Psoas muscle (tissue), 8 donors: ENCODE measurements at places on chromosomes 1 and 21. TPM values are rescaled to one million over a fixed set of nuclear protein-coding genes. Genes with fewer than 3 reads are reported as not detected.

- no peak overlapping the region for H3K27ac ChIP-seq
- H3K4me3 ChIP-seq = no peak overlapping the region
- H3K27me3 ChIP-seq = no peaks in the 10 kb centered on the region
These were observed 113.8 kb downstream of the UBR4 start for GRCh38 chr1:19096036-19096833.

- H3K36me3 ChIP-seq = no peaks in the 10 kb centered on the region
- H3K4me1 ChIP-seq = no peaks in the 10 kb centered on the region
- H3K4me3 ChIP-seq = no peak overlapping the region
- no peak overlapping the region for H3K27ac ChIP-seq
- DNase-seq = no peak
These were observed 14.0 kb downstream of the KRTAP24-1 start for GRCh38 chr21:30268608-30269197.

DNA sequence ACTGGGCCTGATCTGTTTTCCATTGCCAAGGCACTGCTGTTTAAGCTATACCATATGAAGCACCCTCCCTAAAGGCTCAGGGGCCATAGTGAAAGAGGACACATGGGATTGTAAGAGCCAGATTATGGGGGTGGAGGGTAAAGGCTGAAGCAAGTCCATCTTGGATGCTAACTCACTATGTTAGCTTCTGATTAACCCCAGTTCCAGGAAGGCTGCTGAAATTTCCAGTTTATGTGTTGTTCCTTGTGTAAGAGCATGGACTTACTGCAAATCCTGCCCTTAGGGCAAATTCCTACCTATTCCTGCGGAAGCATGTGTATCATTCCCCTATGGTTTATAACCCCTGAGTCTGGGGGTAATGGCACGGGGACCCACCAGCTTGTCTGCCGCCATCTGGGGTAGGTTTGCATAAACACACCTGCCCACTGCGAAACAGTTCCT lies 91.8 kb upstream of the SERBP1 start:
- H3K27ac ChIP-seq = no peak overlapping the region
- H3K4me1 ChIP-seq = no peaks in the 10 kb centered on the region
- no peaks in the 10 kb centered on the region for H3K36me3 ChIP-seq
- no peak for DNase-seq

- H3K27ac ChIP-seq = no peak overlapping the region
- no peaks in the 10 kb centered on the region for H3K4me1 ChIP-seq
- DNase-seq = no peak
- H3K36me3 ChIP-seq = no peaks in the 10 kb centered on the region
- no peak overlapping the region for H3K4me3 ChIP-seq
- H3K27me3 ChIP-seq = no peaks in the 10 kb centered on the region
These were observed 381.0 kb downstream of the GPATCH2 start for GRCh38 chr1:217249857-217250256.

MEX3A gene
- 0.42 TPM for polyA plus RNA-seq
